ENCODE measurements at places on chromosomes 6 and 20. TPM values are rescaled to one million over a fixed set of nuclear protein-coding genes. Genes with fewer than 3 reads are reported as not detected.

The OR2H1 gene
- not detected for total RNA-seq

The SLC17A3 gene
- 0.58 TPM for total RNA-seq

The TOX2 gene
- total RNA-seq = 2.5 TPM

The LY6G6F gene
- not detected for total RNA-seq

- no peak overlapping the region for H3K4me3 ChIP-seq
- no peak overlapping the region for H3K27ac ChIP-seq
- H3K4me1 ChIP-seq = no peaks in the 10 kb centered on the region
- peaks cover 13% of the 10 kb centered on the region for H3K27me3 ChIP-seq
- no peak for DNase-seq
Observed at GRCh38 chr20:2164966-2165365, 63.3 kb downstream of the STK35 start.

GRCh38 chr6:43915208-43915869 lies 145.3 kb downstream of the VEGFA start:
- no peak for DNase-seq
- no peaks in the 10 kb centered on the region for H3K36me3 ChIP-seq
- peaks cover 55% of the 10 kb centered on the region for H3K4me1 ChIP-seq
- H3K27ac ChIP-seq = peak overlapping the region; percentile 72
- H3K27me3 ChIP-seq = no peaks in the 10 kb centered on the region
- no peak overlapping the region for H3K4me3 ChIP-seq

GRCh38 chr6:149438855-149439254 lies 38.8 kb downstream of the SUMO4 start:
- peaks cover 10% of the 10 kb centered on the region for H3K4me1 ChIP-seq
- peaks cover 24% of the 10 kb centered on the region for H3K27me3 ChIP-seq
- no peak overlapping the region for H3K27ac ChIP-seq
- H3K4me3 ChIP-seq = no peak overlapping the region
- no peaks in the 10 kb centered on the region for H3K36me3 ChIP-seq

GRCh38 chr6:1139155-1139890 lies 172.6 kb upstream of the FOXQ1 start:
- H3K27ac ChIP-seq = no peak overlapping the region
- H3K4me1 ChIP-seq = no peaks in the 10 kb centered on the region
- H3K27me3 ChIP-seq = peaks cover 5% of the 10 kb centered on the region
- DNase-seq = no peak
- no peaks in the 10 kb centered on the region for H3K36me3 ChIP-seq
- no peak overlapping the region for H3K4me3 ChIP-seq

GRCh38 chr20:58700823-58701222 lies 8.2 kb downstream of the NPEPL1 start:
- peaks cover 34% of the 10 kb centered on the region for H3K36me3 ChIP-seq
- H3K4me1 ChIP-seq = no peaks in the 10 kb centered on the region
- DNase-seq = no peak
- H3K27me3 ChIP-seq = no peaks in the 10 kb centered on the region

DNA sequence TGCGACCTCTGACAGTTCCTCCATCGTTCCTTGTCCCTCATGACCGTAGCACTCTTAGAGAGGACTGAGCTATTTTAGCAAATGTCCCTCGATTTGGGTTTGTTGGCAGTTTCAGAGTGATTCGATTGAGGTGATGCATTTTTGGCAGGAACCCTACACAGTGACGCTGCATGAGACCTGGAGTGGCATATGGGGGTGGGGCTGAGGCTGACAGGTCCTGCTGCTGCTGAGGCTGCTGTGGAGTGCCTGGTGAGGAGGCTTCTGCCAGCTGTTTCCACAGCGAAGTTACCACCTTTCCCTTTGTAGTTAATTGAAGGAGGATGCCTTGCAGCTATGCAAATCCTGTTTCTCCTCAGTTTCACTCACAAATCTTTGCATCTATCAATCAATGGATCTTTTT lies 19.8 kb downstream of the PXDC1 start:
- H3K4me3 ChIP-seq = no peak overlapping the region
- H3K27me3 ChIP-seq = peaks cover 11% of the 10 kb centered on the region
- DNase-seq = no peak
- no peak overlapping the region for H3K27ac ChIP-seq
- peaks cover 21% of the 10 kb centered on the region for H3K36me3 ChIP-seq
- H3K4me1 ChIP-seq = no peaks in the 10 kb centered on the region

DNA sequence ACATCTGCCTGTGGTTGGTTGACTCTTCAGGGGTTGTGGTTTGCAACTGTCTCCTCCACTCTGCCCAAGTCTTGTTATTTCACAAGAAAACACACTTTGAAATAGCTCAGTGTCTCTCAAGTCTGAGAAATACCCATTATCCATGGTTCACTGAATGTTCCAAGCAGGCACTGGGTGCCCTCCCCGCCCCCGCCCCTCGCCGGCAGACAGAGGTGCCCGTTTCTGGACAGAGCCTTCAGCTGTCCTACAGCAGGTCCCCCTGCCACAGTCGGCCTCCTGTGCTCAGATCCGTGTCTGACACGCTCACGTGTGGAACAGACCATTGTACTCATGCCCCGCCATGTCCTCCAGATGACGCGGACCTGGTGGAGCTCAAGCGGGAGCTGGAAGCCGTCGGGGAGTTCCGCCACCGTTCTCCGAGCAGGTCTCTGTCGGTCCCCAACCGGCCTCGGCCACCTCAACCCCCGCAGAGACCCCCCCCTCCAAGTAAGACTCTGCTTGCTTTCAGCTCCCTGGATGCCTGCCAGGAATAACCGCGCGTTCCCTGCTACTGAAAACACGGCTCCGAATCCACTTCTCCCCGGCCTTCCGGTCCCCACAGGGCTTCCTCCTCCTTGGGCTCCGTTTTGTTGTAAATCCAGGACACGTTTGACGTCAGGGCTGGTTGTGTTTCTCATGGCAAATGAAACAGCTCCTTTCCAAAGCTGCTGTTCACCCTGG lies 81.4 kb downstream of the SERAC1 start:
- H3K27me3 ChIP-seq = no peaks in the 10 kb centered on the region
- no peaks in the 10 kb centered on the region for H3K4me1 ChIP-seq
- DNase-seq = no peak
- no peak overlapping the region for H3K27ac ChIP-seq
- peaks cover 23% of the 10 kb centered on the region for H3K36me3 ChIP-seq

DNA sequence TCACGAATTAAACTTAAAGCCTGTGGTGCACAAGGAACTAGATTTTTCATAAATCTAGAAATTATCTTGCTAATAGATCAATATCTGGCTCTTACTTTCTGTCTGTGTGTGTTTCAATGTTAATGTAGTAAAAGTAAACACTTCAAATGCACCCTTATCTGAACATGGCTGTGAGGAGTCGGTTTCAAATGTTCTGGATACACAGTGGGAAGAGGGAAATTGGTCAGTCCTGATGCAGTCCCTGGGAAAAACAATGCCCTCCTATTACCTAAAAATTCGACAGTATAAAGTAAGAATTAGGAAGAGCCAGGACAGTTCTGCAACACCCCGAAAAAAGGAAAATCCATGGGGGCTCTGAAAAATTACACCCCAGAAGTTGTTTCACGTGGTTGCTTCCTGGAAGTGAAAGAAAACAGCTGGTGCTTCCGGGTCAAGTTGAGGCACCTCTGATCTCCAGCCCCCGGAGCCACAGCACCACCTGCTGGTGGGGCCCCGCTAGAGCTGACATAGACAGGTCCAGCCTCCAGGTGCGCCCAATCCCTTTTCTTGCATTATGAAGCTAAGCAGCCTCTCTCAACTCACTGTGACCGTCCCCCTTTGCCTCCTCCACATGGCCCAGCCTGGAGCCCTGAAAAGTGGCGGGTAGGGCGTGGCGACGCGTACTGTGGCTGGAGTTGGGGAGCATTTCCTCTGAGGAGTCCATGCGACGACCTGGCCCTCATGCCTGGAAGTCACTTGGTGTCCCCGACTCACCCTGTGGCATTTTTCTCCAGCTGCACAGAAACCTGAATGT lies 8.3 kb downstream of the SEMG2 start:
- H3K4me1 ChIP-seq = peaks cover 5% of the 10 kb centered on the region
- no peaks in the 10 kb centered on the region for H3K36me3 ChIP-seq
- peaks cover 57% of the 10 kb centered on the region for H3K27me3 ChIP-seq
- no peak overlapping the region for H3K27ac ChIP-seq
- no peak for DNase-seq

GRCh38 chr6:44192428-44193041 lies 24.2 kb upstream of the MYMX start:
- DNase-seq = no peak
- H3K27ac ChIP-seq = peak overlapping the region; percentile 43
- H3K27me3 ChIP-seq = peaks cover 6% of the 10 kb centered on the region
- H3K36me3 ChIP-seq = no peaks in the 10 kb centered on the region
- peak overlapping the region; percentile 45 for H3K4me3 ChIP-seq

DNA sequence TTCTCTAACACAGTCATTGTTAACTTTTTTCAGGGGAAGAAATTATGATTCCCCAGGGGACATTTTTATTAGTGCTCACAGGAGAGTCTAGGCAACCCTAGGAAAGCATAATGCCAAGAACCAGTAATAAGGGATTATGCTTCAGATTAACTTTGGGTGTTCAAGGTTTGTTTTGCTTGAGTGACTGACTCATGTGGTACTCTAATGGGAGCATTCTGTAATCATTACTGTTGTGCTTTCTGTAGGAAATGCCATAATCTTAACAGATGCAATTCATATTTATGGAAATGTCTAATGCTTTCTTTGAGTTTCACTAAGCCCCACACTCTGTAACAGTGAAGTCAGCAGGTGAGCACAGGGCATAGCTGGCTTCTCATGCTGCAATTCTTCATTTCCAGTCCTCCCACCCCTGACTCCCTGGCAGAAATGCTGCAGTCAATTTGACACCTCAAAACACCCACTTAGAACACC lies 263.4 kb upstream of the MAN1A1 start:
- H3K27ac ChIP-seq = no peak overlapping the region
- DNase-seq = no peak

DNA sequence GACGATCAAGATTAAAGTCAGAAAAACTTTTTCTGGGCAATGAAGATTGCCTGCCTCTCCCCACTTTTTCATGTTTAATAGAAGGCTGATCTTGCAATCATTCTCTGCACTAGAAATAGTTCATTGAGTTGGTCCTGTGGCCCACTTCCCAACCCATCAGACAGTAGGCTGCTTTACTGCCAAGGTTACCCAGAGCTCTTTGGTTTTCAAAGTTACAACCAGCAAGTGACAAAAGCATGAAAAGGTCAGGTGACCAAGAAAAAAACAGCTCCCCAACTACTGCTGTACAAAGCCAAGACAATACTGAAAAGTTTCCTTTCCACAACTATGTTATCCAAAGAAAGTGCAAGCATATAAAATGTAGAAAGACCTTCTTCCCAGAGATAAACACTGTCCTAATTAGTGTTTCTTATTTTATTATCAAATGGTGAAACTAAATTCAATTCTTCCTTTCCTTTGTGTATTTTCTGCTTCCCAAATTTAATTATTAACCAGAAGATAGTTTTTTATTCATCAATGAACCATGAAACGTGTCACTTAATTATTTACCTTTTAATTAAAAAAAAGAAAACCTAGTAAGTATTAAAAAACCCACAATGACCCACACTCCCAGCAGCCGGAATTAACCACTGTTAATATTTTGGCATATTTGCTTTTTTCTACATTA lies 16.6 kb downstream of the DNAAF9 start:
- peak overlapping the region; percentile 91 for H3K27ac ChIP-seq
- peaks cover 11% of the 10 kb centered on the region for H3K4me1 ChIP-seq
- H3K36me3 ChIP-seq = peaks cover 16% of the 10 kb centered on the region
- H3K4me3 ChIP-seq = no peak overlapping the region
- H3K27me3 ChIP-seq = no peaks in the 10 kb centered on the region

- no peak for DNase-seq
- H3K27ac ChIP-seq = no peak overlapping the region
- no peaks in the 10 kb centered on the region for H3K36me3 ChIP-seq
- H3K4me3 ChIP-seq = no peak overlapping the region
Observed at GRCh38 chr6:137811121-137811915, 55.7 kb upstream of the TNFAIP3 start.

DNA sequence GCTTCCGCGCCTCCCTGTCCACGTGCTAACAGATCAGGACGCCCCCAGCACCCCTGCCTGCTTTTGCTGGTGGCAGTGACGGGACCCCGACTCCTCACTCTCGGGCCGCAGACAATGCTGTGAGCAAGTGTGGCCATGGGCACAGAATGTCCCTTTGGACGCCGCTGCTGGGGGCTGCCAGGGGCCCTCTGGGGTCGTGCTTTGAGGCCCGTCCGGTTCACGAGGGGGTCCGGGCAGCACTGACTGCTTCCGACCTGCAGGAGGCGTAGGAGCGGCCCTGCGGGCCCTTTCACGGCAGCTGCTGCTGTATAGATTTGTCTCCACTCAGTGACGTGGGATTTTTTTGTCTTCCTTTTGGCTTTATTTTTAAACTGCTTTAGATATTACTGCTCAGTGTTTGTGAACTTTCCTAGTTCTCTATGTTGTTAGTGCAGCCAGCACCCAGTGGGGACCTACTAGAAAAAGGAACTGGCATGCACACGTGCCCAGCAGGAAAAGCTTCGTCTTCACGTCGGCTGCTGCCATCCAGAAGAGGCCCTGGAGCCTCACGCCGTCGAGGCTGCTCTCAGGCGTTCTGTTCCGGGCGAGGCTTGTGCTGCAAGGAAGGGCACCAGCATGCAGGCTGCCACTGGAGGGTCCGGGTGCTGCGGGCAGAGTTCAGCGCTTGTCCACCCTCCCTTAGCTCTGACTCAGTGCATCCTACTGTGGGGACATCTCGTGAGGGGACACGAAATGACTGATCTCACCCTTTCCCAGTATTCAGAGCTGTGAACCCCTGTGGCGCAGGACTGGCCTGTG lies 21.7 kb downstream of the UCKL1 start:
- peaks cover 25% of the 10 kb centered on the region for H3K36me3 ChIP-seq
- no peak for DNase-seq
- no peaks in the 10 kb centered on the region for H3K27me3 ChIP-seq
- peak overlapping the region; percentile 43 for H3K27ac ChIP-seq
- H3K4me1 ChIP-seq = no peaks in the 10 kb centered on the region

GRCh38 chr6:121544691-121545090 lies 109.2 kb downstream of the GJA1 start:
- H3K4me1 ChIP-seq = no peaks in the 10 kb centered on the region
- no peak for DNase-seq
- H3K27ac ChIP-seq = no peak overlapping the region
- no peaks in the 10 kb centered on the region for H3K36me3 ChIP-seq

DNA sequence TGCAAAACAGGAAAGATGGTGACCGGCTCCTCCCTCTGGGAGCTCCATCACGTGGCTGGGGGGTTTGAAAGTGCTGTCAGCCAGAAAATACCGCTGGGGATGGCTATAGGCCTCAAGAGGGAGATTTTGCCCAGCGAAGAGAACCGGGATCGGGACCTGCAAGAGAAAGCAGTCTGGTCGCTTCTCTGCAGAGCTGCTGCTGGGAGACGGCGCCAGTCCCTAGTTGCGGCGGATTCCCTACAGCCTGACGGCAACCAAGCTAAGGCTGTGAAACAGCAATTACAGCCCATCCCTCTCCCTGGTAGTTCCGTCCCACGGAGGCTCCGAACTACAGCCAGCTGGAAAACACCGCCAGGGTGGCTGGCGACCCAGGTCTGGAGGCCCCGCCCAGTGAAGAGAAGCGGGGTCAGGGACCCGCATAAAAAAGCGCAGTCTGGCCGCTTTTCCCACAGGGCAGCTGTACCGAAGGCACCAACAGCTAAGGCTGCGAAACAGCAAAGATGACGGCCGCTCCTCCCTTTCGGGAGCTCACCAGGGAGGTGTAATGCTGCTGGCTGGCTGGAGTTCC lies 238.1 kb upstream of the IRAK1BP1 start:
- no peak for DNase-seq
- H3K4me3 ChIP-seq = peak overlapping the region; percentile 57
- H3K27me3 ChIP-seq = no peaks in the 10 kb centered on the region
- no peaks in the 10 kb centered on the region for H3K36me3 ChIP-seq
